ENCODE measurements at places on chromosomes 5 and 9. TPM values are rescaled to one million over a fixed set of nuclear protein-coding genes. Genes with fewer than 3 reads are reported as not detected.

DNA sequence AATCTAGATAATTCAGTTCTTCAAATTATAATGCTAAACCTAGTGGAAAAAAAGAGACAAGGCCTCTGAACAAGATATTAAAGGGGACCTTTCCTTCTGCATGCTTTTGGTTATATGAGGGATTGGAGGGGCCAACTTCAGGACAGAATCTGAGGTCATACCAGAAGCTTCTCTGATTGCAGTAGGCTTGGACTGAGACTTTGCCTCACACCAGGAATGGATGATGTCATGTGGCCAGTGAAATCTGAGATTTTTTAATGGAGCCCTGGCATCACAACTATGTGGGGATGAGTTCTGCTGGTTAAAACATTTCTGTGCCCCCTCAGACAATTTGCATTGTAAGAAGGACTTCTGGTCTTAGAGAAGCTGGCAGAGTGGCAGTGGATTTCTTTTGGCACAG is 88.6 kb downstream of the ANGPTL2 start:
- no peak for DNase-seq
- H3K36me3 ChIP-seq, result no peaks in the 10 kb centered on the region
- H3K27ac ChIP-seq, result no peak overlapping the region

Gene NMUR2
- total RNA-seq, result not detected

- H3K27ac ChIP-seq, result no peak overlapping the region
- H3K27me3 ChIP-seq, result no peaks in the 10 kb centered on the region
- no peak overlapping the region for H3K4me3 ChIP-seq
- no peaks in the 10 kb centered on the region for H3K4me1 ChIP-seq
- no peak for DNase-seq
- no peaks in the 10 kb centered on the region for H3K36me3 ChIP-seq
Measured at GRCh38 chr5:89300426-89300970, 417.5 kb upstream of the MEF2C start.

- DNase-seq, result no peak
- peaks cover 27% of the 10 kb centered on the region for H3K27me3 ChIP-seq
- no peak overlapping the region for H3K27ac ChIP-seq
- no peaks in the 10 kb centered on the region for H3K4me1 ChIP-seq
- H3K36me3 ChIP-seq, result no peaks in the 10 kb centered on the region
- no peak overlapping the region for H3K4me3 ChIP-seq
Measured at GRCh38 chr5:170644501-170644900, 139.0 kb upstream of the GABRP start.

Gene FPGS
- total RNA-seq, result 78.1 TPM

- no peaks in the 10 kb centered on the region for H3K27me3 ChIP-seq
- no peak overlapping the region for H3K27ac ChIP-seq
- H3K4me1 ChIP-seq, result peaks cover 7% of the 10 kb centered on the region
- H3K36me3 ChIP-seq, result peaks cover 4% of the 10 kb centered on the region
- no peak for DNase-seq
- H3K4me3 ChIP-seq, result no peak overlapping the region
Measured at GRCh38 chr9:6907772-6908381, 150.1 kb downstream of the KDM4C start.

DNA sequence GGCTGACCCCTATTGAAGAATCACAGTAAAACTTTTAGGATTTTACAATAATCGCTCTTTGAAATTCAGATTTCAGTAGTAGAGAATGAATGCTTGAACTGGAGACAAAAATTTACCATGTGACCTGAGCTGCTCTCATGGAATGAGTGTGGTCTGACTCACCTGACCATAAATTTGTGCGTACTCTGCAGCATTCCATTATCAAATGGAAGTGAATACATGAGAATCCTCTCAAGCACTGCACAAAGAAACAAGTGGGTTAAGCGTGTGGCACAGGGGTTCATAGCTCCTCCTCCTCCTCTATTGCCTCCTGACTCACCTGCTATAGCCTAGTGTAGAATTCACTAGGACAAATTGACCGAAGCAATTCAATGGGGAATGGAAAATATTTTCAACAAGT is 269.8 kb upstream of the CDH9 start:
- H3K27ac ChIP-seq, result no peak overlapping the region
- no peak for DNase-seq
- H3K36me3 ChIP-seq, result no peaks in the 10 kb centered on the region
- no peaks in the 10 kb centered on the region for H3K27me3 ChIP-seq

DNA sequence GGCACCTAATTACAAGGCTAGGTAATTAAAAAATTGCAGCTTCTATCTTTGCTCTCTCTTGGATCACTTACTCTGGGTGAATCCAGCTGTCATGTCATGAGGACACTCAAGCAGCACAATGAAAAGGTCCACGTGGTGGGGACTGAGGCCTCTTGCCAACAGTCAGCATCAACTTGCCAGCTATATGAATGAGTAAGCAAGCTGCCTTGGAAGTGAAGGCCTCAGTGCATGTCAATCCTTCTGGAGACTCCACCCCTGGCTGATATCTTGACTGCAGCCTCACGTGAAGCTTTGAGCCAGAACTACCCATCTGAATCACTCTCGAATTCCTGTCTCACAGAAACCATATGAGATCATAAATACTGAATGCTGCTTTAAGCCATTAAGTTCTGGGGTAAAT is 140.5 kb downstream of the SNX18 start:
- H3K4me3 ChIP-seq, result no peak overlapping the region
- no peak overlapping the region for H3K27ac ChIP-seq
- H3K27me3 ChIP-seq, result no peaks in the 10 kb centered on the region

Gene GRIA1
- total RNA-seq, result not detected

DNA sequence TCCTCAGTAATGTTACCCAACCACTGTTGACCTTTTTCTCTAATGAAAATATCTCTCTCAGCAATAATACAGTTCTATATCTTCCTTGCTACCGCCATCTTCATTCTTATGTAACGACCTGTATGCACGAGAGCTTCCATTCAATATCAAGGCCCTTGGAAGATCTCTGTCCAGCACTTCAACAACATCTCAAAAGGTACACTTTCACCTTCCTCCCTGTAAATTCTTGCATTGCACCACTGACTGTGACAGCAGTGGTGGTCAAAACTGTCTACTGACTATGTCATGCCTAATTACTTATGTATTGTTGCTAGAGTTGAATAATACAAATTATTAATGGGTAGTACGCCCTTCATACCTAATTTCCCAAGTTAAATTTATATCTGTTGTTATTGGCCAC is 53.3 kb downstream of the ANXA1 start:
- no peaks in the 10 kb centered on the region for H3K36me3 ChIP-seq
- H3K4me1 ChIP-seq, result no peaks in the 10 kb centered on the region
- H3K4me3 ChIP-seq, result no peak overlapping the region
- no peak for DNase-seq
- no peak overlapping the region for H3K27ac ChIP-seq

Data from activated CD4-positive, alpha-beta T cell treated with anti-CD3 and anti-CD28 coated beads, Interleukin-2, amount 10 ng/mL, durations not matched to agents 7 days and 5 days (primary cell).